ENCODE measurements at places on chromosomes 7 and 10. TPM values are rescaled to one million over a fixed set of nuclear protein-coding genes. Genes with fewer than 3 reads are reported as not detected.

Gene VPS37D
- total RNA-seq: 0.25 TPM

Gene SLC13A1
- total RNA-seq: not detected

Gene SPDYE11
- not detected for total RNA-seq

Gene TUBAL3
- total RNA-seq: 0.19 TPM

Gene PARD3
- not detected for total RNA-seq

Gene DNAJB9
- 41.2 TPM for total RNA-seq

Gene GRID2IP
- not detected for total RNA-seq

Gene TSPAN15
- total RNA-seq: 1.2 TPM

Gene ADK
- total RNA-seq: 49.5 TPM

Gene EGFR
- not detected for total RNA-seq

Gene COBL
- not detected for total RNA-seq

Gene PTPN20
- not detected for total RNA-seq

Gene AKR1D1
- not detected for total RNA-seq

Gene ZNF503
- total RNA-seq: 0.11 TPM

Gene EEPD1
- total RNA-seq: 0.26 TPM

Gene PTF1A
- total RNA-seq: not detected

Gene KCNIP2
- 6.8 TPM for total RNA-seq

Gene PPIA
- 1,523 TPM for total RNA-seq

Gene ZNF800
- 52.8 TPM for total RNA-seq

Gene MGMT
- 14.3 TPM for total RNA-seq

Gene NUTM2E
- total RNA-seq: not detected

Gene LBX1
- total RNA-seq: not detected

Gene AKR1B15
- total RNA-seq: not detected

Gene CREB5
- not detected for total RNA-seq

Gene LGI1
- total RNA-seq: not detected

Gene C1QL3
- not detected for total RNA-seq

Gene PON1
- total RNA-seq: not detected

Gene PLPP4
- total RNA-seq: not detected

Gene STEAP1B
- 4.1 TPM for total RNA-seq

Gene UPK3B
- total RNA-seq: 5.0 TPM

Gene ARHGEF35
- total RNA-seq: 1.2 TPM

Gene IGF2BP3
- 0.95 TPM for total RNA-seq

Gene CRYGN
- total RNA-seq: not detected

Gene PHYH
- 7.0 TPM for total RNA-seq

Gene HOXA3
- total RNA-seq: not detected

Gene AKR1C2
- not detected for total RNA-seq

Gene THAP5
- 22.8 TPM for total RNA-seq

Gene MUC3A
- not detected for total RNA-seq

Gene ST8SIA6
- 1.5 TPM for total RNA-seq

Gene FAM25C
- not detected for total RNA-seq

Gene VWA2
- total RNA-seq: not detected

Gene LIPK
- total RNA-seq: not detected

Gene CLDN3
- not detected for total RNA-seq

Gene NPSR1
- total RNA-seq: not detected

Gene ACSL5
- total RNA-seq: 85.4 TPM

Gene OR2A1
- not detected for total RNA-seq

Gene FGF8
- not detected for total RNA-seq

Gene OR9A2
- not detected for total RNA-seq

Gene SFRP4
- total RNA-seq: not detected
